ENCODE measurements at places on chromosomes 13 and 19.
A peak's percentile ranks its signal among the peaks of the same experiment; 100 is the strongest.

GRCh38 chr19:17180997-17181702, 34.0 kb upstream of the USE1 start:
- DNase-seq = no peak

GRCh38 chr19:5078666-5079065, 109.8 kb downstream of the KDM4B start:
- DNase-seq = no peak

- DNase-seq = no peak
Observed at GRCh38 chr13:41916173-41916954, 44.5 kb downstream of the VWA8 start.

DNA sequence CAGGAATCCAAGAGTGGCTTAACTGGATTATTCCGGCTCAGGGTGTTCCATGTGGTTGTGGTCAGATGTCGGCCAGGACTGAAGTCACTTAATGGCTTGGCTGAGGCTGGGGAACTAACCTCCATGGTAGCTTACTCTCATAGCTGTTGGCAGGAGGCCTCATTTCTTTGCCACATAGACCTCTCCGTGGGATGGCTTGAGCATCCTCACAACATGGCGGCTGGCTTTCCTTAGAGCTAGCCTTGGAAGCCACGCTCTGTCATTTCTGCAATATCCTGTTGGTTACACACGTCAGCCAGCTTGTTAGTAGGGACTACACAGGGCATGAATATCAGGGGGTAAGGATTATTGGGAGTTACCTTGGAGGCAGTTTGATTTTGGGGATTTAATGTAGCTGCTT, 5.1 kb downstream of the CRX start:
- no peak for DNase-seq

DNA sequence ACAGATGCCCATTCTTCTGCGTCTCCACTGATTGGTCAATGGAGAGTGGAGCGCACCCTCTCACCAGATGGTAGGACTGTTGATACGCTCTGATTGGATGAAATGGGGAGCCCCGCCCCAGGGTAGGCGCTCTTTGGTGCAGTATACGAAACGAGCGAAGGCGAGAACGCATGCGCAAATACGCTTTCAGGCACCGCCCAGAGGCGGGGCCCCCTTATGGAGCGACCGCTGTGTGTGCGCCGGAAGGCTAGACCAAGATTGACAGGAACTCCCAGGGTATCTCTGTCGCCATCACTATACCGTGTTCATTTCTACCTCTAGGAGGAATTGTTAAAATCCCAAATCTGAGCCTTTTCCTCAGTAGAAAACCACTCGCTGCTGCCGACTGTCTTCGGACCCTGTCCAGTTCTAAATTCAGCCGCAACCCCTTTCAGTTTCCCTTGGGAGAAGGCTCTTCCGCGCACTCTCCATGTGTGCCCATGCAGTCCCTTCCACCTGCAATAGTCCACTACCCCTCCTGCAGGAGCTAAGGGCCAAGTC, 720 bp upstream of the HNRNPL start:
- peak; percentile 98 for DNase-seq
